Urinary bladder (tissue), 4 donors: ENCODE measurements at places on chromosomes 1 and 21. TPM values are rescaled to one million over a fixed set of nuclear protein-coding genes. Genes with fewer than 3 reads are reported as not detected.

DNA sequence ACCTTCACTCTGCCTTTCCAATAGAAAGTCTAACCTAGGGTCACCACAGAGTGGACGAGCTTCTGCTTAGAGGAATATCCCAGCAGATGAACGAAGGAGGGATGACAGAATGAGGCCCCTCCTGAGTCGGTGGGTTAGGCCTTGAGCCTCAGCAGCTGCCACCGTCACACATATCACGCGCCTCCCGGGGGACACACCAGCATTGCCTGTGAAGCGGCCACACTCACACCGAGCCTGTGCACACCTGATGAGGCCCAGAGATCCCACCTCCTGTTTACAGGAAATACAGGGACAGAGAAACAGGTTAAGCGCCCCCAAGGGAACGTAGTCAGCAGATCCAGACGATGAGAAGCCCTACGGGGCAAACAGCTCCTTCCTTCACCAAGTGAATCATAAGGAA is 25.1 kb upstream of the LRRC47 start:
- no peak for DNase-seq

DNA sequence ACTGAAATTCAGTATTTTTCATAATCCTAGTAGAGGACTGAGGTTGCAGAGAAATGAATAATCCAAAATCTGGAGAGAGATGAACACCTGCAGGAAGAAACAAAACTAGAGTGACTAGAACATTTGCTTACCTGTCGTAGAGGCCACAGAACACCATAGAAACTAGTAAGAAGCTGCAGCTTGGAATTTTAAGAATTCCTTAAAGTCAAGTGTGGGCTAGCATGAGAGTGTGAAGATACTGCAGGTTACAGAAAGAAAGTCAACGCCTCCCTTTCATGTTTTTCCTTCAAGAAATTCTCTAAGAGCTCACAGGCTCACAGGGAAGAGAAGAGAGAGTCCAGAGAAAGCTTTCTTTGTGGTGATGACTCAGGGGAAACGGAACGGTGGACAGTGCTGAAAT is 633.7 kb downstream of the LRRIQ3 start:
- DNase-seq, result no peak

GRCh38 chr1:36203554-36204346 is 20.5 kb upstream of the THRAP3 start:
- DNase-seq, result no peak

The THEMIS2 gene
- 7.3 TPM for total RNA-seq

The UTS2 gene
- 0.16 TPM for total RNA-seq

- DNase-seq, result no peak
Observed at GRCh38 chr1:3331564-3331963, 122.9 kb upstream of the ARHGEF16 start.

- no peak for DNase-seq
Observed at GRCh38 chr1:64470665-64471217, 812 bp downstream of the CACHD1 start.

GRCh38 chr1:176543360-176544129 is 80.6 kb downstream of the PAPPA2 start:
- no peak for DNase-seq
